ENCODE measurements at places on chromosomes 16 and 17.

GRCh38 chr17:44389723-44390202 lies 314 bp upstream of the ITGA2B start:
- DNase-seq = no peak

DNA sequence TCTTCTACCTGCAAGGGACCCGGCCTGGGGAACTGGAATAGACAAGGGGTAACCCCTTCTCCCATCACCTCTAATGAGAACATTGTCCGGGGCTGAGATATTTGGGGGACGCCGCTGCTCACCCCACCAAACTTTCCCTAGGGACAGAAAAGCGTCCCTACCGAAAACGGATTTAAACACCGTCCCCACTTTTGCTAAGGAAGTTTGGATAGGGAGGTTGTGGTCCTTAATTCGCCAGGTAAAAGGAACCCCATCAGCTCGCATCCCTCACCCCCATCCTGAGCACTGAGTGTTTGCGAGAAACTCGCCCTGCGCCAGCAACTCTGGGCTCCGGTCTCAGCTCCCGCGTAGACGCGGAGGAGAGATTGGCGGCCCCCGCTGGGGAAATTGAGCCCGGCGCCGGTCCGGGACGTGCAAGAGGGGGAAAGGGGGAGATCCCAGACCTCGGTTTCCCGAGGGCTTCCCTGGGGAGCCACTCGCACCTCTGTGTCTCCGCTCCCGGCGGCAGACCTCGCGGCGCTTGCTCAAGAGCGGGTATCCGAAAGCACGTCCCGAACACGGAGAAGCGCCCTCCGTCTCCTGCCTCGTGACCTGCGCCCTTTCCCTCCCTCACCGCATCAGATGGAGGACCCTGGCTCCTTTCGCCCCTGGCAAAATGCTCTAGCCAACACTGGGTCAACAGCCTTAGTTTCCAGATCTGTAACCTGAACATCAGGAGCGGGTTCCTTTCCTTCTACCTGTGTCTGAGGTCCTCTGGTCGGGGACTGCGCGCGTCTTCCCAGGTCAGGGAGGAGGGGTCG lies 3.1 kb upstream of the SOX9 start:
- no peak for DNase-seq

DNA sequence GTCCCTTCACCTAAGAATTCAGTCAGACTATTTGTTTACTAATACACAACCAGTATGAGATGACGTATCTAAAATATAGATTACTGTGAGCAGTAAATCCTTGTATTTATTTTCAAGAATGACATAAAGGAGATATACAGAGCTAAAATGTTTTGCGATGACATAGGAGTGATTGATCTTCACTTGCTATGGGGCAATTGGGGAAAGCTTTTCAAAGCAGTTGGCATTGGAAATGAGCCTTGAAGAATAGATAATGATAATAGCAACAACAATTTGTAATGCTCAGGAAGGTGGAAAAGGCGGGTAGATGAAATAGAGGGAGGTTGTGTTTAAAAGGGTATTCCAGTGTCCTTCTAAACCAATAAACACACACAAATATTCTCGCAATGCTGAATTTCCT lies 623.7 kb downstream of the CDH8 start:
- no peak for DNase-seq

DNA sequence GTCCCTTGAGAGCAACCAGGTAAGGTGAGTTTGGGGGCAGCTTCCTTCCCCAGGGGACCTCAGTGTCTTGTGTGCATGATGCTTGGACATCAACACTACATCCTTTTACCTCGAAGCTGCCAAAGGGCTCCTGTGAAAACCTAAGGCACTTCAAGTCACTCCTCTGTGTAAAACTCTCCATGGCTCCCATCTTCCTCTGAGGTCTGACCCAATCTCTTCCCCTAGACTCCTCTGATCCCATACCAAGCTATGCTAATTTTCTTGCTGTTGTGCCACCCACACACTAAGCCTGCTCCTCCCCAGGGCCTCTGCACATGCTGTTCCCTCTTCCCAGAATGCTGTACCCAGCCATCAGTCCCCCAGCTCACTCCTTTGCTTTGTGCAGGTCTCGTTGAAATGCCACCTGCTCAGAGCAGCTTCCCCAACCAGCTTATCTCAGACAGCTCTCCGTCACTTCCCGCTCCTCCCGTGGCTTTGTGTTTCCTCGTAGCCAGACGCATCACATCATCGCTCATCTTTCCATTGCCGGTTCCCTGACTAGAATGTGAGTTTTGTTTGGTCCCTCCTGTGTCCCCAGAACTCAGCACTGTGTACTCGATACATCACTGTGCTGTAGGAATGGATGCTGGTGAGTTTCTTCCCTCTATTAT lies 78.4 kb downstream of the CNGB1 start:
- no peak for DNase-seq
